ENCODE measurements at places on chromosomes 16 and 17.

DNA sequence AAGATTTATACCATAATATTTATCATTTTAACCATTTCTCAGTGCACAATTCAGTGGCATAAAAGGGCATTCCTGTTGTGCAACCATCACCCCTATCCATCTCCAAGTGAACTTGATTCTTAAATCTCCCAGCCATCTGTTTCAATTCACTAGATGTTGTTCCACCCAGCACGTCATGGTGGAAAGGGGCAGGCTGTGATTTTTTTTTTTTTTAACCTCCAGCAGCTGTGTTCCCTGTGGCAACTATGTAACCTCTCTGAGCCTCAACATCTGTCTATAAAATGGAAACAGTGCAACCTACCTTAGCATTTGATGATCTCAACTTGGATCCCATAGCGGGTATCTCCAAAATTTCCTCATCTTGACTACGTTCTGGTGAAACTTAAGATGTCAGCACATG lies 604.5 kb downstream of the WWOX start:
- no peak for DNase-seq

DNA sequence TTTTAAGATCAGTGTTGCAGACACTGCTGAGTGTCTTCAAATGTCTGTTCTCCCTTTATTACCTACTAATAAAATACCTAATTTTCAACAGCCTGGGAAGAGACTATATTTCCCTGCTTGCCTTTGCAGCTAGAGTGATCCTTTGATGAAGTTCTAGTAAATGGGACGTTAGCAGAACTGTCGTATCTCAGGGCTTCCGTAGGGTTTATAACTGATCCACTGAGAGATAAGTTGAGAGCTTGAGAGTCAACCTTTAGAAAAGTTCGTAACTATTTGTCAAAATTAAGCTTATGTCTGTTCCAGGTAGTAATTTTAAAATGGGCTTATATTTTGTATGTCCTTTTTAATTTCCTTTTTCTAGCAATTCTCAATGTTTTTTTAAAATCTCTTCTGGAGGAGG lies 527.0 kb downstream of the MAF start:
- no peak for DNase-seq

DNA sequence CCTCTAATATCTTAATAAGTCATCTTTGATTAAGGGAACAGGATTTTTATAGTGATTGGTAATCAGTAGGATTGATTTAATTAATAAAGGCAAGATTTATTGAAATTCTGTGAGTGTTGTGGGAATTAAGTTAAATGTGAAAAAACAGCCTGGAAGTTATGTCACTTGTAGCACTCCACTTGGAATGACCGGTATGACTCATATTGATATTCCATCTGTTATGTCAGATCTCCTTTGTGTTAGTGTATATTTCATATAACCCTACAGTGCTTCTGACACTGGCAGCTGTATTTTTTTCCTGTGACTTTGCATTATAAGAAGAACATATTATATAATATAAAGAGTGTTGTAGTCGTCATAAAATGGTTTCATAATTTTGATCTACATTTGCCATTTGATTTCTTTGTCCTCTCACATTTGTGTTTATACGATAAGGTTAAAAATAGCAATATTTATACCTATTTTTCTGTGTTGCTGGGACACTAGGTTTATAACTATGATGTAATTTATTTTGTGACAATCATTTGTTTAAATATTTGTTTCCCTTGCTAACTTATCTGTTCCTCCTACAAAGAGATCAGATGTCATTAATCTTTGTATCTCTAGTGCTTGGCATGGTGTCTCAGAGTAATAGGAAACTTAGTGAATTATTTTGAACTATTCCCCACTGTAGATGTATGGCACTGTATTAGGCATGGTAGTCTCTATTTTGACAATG lies 249.0 kb downstream of the BCAS3 start:
- no peak for DNase-seq

GRCh38 chr16:57959121-57959520 lies 11.8 kb downstream of the CNGB1 start:
- no peak for DNase-seq

- DNase-seq, result no peak
Observed at GRCh38 chr16:49964973-49965372, 60.1 kb upstream of the CNEP1R1 start.

DNA sequence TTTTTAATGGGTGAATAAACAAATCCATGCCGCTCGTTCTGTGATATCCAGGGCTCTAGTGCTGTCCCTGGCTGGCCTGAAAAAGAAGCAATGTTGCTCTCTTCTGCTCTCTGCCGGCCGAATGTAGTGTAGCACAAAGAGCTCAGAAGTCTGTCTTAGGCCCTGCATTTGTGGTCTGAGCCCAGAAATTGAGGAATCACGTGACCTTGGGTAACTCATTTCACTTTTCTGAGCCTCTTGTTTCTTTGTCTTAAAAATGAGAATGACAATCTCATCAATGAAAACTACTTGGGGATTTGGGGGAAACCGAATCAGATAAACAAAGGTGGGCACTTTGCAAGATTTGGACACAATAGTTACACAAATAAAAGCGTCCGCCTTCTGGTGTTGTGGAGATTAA lies 381.6 kb upstream of the ASIC2 start:
- DNase-seq, result no peak

DNA sequence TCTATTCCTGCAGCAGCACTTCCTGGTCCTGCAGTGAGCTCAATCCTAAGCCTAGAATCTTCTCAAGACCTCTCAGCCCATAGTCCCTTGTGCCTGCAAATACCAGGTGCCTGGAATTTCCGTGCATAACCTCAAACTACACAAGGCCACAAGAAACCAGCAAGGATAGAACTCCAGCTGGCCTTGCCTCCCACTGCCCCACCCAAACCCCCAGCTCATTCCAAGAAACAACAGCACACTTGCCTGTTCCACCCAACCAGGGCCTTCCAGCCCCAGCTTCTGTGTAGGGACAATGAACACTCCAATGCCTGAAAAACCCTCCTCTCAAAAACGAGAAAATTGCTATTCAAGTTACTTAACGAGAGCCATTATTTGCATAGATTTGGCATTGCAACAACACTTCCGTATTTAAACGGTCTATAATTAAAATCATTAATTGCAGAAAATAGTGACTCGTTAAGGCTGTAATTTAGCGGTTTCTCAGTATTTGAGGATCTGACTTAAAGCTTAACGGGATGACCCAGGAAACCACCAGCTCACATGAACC lies 147.0 kb downstream of the C16orf78 start:
- no peak for DNase-seq

DNA sequence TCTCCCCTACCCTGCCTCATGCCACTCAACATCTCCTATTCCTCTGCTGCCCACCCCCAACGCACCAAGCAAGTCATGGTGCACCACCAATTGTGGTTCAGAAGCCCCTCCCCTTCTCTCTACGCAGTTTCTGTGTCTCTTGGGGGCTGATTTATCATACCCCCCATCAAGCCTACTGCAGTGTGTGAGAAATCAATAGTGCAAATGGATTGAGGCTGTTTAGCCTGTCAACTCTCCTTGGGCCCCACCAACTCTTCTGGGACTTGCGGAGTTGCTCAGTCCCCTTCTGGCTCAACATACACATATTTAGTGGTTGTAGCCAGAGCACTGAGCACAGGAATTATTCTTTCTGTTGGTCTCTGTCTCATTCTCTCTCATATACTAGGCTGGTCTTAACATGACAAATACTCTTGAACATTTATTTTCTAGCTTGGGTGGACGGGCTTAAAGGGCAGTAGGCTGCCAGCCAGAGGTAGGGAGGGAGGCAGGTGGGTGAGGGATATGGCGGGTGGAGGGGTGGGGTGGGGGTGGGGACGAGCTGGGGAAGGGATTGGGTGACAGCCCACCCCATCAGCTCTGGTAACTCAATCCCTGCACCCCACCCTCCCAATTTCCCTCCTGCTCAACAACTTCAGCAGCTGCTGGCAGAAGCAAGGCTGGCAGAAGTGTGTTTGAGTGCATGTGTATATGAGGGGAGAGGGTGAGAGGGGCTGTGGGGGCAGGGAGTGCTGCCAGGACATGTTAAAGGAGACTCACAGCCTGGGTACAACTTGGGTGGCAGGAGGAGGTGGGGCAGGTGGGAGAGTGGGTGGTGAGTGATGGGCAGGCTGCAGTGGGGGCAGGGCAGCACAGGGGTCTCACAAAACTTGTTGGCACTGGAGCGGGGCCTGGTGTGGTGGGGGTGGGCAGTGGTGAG lies 4.9 kb downstream of the RARA start:
- no peak for DNase-seq

GRCh38 chr17:63358111-63358839 lies 87.8 kb downstream of the CYB561 start:
- no peak for DNase-seq

GRCh38 chr17:4895657-4896331 lies 3.5 kb upstream of the C17orf107 start:
- no peak for DNase-seq

GRCh38 chr17:21283482-21284318 lies 811 bp upstream of the MAP2K3 start:
- no peak for DNase-seq

- no peak for DNase-seq
Observed at GRCh38 chr16:88348377-88349152, 34.2 kb upstream of the ZNF469 start.

- peak; percentile 21 for DNase-seq
Observed at GRCh38 chr17:77107506-77108433, 33.0 kb upstream of the SEC14L1 start.

GRCh38 chr16:75062135-75062975 lies 54.2 kb downstream of the LDHD start:
- DNase-seq, result no peak

- DNase-seq, result no peak
Observed at GRCh38 chr17:41676058-41676419, 12.6 kb upstream of the EIF1 start.

DNA sequence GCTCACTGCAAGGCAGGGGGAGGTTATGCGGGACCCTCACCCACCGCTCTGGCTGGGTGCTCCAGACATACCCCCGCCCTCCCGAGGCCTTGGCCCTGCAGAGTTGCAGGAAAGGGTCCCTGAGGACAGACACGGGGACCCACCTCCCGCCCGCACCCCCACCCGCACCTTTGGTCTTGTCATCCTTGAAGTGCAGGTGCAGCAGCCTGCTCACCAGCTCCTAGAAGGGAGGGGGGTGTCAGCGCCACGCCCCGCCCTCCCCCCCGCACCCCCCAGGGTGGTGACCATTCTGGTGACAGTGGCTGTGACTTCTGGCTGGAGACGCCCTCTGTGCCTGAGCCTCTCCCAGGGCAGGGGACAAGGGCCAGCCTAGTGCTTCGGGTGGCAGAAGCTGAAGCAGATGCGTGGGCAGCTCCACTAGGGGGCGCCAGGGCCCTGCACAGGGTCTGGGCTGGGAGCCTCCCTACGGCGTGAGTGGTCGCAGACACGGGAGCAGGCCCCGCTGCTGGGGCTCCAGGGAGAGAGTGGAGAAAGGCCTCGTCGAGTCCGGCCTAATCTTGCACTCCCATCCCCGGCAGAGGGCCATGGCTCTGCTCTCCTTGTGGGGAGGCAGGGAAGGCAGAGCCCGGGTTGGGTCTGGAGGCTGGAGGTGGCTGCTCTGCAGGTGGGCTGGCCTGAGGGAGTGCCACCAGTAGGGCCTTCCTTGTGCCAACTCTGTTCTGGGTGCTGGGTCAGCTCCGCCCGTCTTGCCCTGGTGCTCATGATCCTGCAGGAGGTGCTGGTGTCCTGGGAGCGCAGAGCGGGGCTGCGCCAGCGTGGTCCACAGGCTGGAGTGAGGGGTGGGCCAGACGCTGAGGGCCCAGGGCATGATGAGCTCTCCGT lies 2.7 kb downstream of the CENPX start:
- peak; percentile 48 for DNase-seq

GRCh38 chr17:41989702-41990419 lies 23.3 kb downstream of the CNP start:
- DNase-seq, result no peak

DNA sequence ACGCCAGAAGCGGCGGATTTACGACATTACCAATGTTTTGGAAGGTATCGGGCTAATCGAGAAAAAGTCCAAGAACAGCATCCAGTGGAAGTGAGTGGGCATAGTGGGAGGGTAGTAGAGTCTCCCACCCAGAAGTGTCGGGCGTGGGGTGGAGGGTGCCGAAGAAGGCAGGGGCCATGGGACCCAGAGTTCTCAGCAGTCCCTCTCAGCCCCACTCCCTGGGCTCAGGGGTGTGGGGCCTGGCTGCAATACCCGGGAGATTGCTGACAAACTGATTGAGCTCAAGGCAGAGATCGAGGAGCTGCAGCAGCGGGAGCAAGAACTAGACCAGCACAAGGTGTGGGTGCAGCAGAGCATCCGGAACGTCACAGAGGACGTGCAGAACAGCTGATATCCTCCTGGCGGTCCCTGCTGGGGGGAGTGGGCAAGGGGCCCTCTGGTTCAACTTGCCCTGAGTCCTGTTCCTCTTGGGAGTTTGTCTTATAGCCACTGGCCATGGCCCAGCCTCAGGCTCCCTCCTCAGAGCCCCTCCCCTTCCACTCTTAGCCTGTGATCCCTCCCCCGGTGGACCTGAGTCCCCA lies 916 bp downstream of the E2F4 start:
- DNase-seq, result no peak

DNA sequence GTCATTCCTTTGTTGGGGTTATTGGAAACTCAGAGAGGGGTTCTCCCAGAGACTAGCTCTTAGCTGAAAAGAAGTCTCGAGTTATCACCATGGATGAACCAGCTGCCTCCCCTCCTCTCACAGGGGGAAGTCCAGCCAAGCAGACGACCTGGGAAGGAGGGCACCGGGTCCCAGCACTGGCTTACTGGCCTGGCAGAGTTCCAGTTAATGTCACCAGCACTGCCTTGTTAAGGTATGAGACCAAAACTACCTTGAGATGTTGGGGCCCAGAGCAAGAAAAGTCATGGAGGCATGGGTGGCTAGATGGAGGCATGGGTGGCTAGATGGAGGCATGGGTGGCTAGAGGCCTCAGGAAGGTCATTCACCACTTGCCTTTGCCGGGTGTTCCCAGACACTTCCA lies 72.4 kb downstream of the WIPI1 start:
- no peak for DNase-seq

GRCh38 chr17:16005636-16006035 lies 6.0 kb downstream of the TTC19 start:
- DNase-seq, result no peak

GRCh38 chr17:17778308-17779014 lies 58.3 kb downstream of the SREBF1 start:
- DNase-seq, result no peak

GRCh38 chr17:80494547-80494946 lies 18.1 kb upstream of the NPTX1 start:
- no peak for DNase-seq

GRCh38 chr16:21654881-21655280 lies 2.5 kb upstream of the IGSF6 start:
- DNase-seq, result no peak

- no peak for DNase-seq
Observed at GRCh38 chr16:55734665-55735064, 78.9 kb downstream of the SLC6A2 start.

DNA sequence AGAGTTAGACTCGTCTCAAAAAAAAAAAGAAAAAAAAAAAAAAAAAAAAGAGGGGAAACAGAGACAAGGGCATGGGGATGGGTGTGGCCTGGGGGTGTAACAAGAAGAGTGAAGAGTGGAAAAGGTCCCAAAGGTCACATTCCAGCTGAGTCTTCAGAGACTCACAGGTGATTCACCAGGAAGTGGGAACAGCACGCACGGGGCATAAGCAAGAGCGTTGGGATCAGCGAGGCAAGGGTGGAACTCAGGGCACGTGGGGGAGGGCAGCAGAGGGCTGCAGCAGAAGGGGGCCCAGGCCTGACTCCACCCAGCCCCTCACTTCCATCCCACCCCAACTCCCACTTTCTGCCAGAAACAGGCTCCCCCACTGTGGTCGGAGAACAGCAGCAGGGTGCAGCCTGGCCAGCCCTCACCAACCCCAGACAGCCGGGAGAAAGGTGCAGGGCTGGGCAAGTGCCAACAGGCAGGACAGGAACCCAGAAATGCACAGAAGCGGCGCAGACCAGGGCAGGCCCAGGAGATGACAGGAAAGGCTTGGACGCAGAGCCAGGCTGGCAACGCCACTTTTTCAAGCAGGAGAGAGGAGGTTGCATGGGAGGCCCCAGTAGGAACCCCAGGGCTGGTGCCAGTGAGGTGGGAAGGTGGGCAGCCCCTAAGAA lies 3.3 kb downstream of the MEAK7 start:
- DNase-seq, result no peak

Data from effector memory CD4-positive, alpha-beta T cell (primary cell).